ENCODE measurements at places on chromosomes 16 and 17.

- DNase-seq = no peak
Measured at GRCh38 chr17:4986403-4986802, 1.1 kb downstream of the CAMTA2 start.

- DNase-seq = no peak
Measured at GRCh38 chr16:88351491-88352101, 31.2 kb upstream of the ZNF469 start.

GRCh38 chr16:29909391-29909790 lies 9.1 kb downstream of the ASPHD1 start:
- DNase-seq = no peak

DNA sequence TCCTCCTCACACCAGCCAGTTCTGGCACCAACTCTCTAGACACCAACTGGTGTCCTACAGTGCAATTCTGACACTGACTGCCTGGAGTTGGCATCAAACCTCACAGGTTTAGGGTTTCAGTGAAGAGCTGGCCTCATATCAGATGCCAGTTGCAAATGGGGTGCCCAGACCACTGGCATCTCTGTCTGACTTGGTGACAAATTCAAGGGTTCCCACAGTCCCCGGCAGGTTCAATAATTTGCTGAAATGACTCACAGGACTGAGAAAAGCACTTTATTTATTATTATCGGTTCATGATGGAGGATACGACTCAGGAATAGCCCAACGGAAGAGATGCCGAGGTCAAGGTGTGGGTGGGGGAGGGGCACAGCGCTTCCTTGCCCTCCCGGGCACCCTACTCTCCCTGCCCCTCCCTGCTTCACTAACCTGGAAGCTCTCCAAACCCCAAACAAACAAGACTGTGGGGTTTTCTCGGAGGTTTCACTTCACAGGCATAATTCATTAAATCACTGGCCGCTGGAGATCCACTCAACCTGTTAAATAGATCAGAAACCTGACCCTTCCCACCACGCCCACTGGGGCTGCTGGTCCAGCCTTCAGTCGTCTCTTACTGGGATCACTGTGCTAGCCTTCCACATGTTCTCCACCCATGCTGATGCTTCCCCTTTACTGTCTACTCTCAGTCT lies 1.7 kb upstream of the NLRP1 start:
- no peak for DNase-seq

GRCh38 chr16:85335584-85336491 lies 223.6 kb upstream of the CIBAR2 start:
- DNase-seq = no peak

GRCh38 chr17:81479175-81480071 lies 33.2 kb downstream of the ACTG1 start:
- DNase-seq = no peak

GRCh38 chr16:50933262-50933661 lies 191.4 kb downstream of the CYLD start:
- no peak for DNase-seq

- DNase-seq = no peak
Measured at GRCh38 chr16:15672514-15673167, 22.6 kb downstream of the NDE1 start.

GRCh38 chr17:15510361-15510760 lies 42.9 kb upstream of the CDRT4 start:
- no peak for DNase-seq

- DNase-seq = no peak
Measured at GRCh38 chr16:17339764-17340541, 130.8 kb downstream of the XYLT1 start.

- DNase-seq = peak; percentile 56
Measured at GRCh38 chr17:45371414-45372324, 54.8 kb upstream of the MAP3K14 start.

- DNase-seq = no peak
Measured at GRCh38 chr17:48542114-48542656, 2.7 kb downstream of the HOXB2 start.

GRCh38 chr16:79613009-79613408 lies 12.5 kb upstream of the MAF start:
- no peak for DNase-seq

- DNase-seq = peak; percentile 38
Measured at GRCh38 chr17:1365445-1366039, 34.5 kb downstream of the YWHAE start.

DNA sequence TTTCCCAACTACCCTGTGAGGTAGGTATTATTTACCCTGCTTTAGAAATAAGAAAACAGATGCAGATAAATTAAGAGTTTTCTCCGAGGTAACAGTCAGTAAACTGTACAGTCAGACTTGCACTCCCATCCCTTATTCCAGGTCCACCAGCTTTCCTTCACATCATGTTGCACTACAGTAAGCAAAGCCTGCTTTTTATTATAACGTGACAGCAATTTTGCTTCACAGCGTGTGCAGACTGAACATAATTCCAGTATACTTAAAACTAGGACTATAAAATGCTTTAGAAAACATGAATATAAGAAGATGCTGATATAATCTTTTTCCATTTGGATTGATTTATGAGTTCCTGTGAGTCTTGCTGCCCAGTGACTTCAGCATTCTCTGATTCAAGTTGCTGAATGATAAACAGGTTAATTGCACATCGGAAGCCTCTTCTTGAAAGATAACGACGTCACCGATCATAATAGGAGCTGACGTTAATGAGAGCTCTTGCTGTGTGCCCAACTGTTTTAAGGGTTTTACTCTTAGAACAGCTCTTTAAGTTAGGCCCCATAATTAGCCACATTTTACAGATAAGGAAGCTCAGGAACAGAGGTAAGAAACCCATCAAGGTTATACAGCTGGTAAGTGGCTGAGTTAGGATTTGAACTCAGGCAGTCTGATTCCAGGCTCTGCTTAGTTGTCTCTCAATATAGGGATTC lies 1.4 kb downstream of the LIG3 start:
- no peak for DNase-seq

DNA sequence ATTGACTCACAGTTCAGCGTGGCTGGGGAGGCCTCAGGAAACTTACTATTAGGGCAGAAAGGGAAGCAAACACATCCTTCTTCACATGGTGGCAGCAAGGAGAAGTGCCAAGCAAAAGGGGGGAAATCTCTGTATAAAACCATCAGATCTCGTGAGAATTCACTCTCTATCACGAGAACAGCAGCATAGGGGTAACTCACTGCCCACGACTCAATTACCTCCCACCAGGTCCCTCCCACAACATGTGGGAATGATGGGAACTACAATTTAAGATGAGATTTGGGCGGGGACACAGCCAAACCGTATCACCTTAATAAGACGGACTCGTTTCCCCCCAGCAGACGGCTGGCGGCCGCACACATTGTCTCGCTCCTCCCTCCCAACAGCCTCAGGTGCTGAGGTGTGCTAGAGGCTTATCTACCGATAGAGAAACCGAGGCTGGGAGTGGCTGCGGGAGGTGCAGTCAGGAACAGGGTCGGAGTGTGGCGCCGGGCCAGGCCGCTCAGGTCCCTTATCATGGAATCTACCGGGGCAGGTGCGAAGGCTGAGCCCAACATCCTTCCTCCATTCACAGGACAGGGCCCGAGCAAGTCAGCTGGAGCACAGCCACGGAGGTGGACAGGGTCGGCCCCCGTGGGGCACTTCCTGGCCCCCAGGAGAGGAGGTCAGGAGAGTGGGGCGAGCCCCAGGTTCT lies 4.9 kb upstream of the ZG16B start:
- no peak for DNase-seq

GRCh38 chr17:61410141-61411010 lies 10.7 kb downstream of the TBX2 start:
- DNase-seq = peak; percentile 51

DNA sequence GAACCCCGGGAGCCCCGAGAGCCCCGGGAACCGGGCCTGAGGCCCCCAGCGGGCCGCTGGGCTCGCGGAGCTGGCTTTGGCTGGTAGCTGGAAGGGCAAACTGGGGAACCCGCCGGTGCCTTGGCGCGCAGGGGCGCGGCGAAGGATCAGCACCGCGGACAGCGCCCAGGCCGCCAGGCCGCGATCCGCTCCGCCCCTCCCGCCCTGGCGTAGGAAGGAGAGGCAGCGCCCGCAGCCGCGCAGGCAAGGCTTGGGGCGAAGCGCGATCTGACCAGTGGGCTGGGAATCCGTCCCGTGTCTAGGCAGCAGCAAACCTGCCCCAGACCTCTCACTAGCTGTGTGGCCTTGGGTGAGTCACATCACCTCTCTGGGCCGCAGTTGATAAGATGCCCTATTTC lies 331 bp upstream of the CCDC92B start:
- peak; percentile 55 for DNase-seq

GRCh38 chr16:3810198-3810664 lies 70.3 kb downstream of the CREBBP start:
- peak; percentile 27 for DNase-seq

DNA sequence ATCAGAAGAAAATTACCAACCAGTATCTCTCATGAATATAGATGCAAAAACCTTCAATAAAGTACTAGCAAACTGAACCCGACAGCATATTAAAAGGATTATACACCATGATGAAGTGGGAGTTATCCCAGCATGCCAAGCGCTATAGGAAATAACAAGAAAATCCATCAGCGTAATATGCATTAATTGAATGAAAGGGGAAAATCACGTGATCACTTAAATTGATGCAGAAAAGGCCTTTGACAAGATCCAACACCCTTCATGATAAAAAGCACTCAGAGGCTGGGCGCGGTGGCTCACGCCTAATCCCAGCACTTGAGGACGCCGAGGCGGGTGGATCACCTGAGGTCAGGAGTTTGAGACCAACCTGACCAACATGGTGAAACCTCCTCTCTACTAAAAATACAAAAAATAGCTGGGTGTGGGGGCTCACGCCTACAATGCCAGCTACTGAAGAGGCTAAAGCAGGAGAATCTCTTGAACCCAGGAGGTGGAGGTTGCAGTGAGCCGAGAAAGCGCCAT lies 4.8 kb downstream of the CTRB2 start:
- DNase-seq = no peak

DNA sequence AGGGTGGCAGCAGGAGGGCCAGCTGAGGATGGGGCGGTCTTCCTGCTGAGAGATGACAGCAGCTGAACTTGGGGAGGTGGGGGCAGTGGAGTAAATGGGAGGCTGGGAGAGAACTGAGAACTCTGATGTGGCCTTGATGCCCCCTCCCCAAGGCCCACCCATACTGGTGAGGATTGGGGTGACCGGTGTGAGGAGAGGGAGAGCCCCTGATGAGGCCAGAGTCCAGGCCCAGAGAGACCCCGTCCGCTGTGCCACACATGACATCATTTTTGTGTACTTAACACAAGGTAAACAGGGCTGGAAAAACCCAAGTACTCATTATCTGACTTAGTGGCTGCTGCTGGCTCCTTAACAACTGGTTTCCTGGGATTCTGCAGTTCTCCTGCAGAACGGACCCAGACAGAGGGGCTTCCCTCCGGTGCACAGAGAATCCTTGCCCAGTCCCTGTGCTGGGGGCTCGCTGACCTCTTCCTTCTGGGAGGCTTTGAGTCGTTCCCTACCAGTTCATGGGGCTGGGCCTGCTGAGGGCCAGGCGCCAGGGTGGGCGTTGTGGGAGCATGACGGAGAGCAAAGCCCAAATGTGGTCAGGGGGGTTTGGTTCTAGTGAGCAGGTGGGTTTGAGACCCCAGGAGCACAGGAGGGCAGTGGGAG lies 207.6 kb downstream of the RAB11FIP4 start:
- no peak for DNase-seq

DNA sequence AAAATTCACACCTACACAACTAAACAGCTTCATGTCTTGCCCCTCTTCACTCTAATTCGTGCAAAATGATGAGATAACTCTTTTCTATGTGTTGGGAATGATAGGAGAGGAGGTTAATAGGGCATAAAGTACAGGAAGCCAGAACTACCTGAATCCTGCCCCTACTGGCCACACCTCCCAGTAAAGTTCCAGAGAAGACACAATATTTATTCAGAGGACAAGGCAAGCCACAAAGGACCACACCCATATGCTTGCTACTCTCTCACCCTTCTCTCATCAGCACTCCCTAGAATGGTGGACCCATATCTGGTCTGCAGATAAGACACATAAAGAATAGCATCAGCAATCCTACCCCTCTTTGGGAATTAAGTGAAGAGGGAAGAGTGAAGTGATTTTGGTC lies 74.6 kb downstream of the ZNF18 start:
- DNase-seq = no peak

GRCh38 chr17:35265566-35266141 lies 22.8 kb downstream of the SLFN5 start:
- no peak for DNase-seq

DNA sequence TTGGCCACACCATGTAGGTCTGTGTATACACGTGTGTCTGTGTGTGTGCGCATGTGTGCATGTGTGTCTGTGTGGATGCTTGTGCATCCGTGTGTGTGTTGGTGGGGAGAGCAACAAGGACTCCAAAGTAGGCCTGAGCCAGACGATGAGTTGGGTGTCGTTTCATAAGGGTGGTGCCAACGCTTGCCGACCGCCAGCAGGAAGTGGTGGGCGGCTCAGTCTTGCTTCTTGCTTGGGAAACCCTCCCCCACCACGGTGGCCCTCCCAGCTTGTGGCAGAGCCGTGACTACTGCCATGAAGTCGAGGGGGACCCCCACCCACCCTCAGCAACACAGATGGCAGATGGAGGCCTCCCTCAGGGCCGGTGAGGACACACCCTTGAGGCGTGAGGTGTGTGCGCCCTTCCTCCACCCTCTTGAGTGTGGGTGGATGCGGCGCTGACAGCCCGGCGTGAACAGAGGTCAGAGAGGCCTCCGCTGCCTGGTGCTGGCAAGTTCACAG lies 17.5 kb downstream of the SBK1 start:
- DNase-seq = peak; percentile 87

GRCh38 chr17:81636505-81637288 lies at the start of the genes NPLOC4 and TSPAN10:
Gene NPLOC4, minus strand, starts transcription at chr17:81637112. Its CDS starts 182 bp downstream, at chr17:81636930.
Gene TSPAN10, plus strand, starts transcription at chr17:81637196. Its CDS starts 5,217 bp downstream, at chr17:81642413.
- peak; percentile 77 for DNase-seq

All from stimulated activated CD8-positive, alpha-beta memory T cell treated with anti-CD3 and anti-CD28 coated beads, Interleukin-15, amount 100 ng/mL, for 48 hours (primary cell).